ENCODE measurements at places on chromosomes 1 and 21.

DNA sequence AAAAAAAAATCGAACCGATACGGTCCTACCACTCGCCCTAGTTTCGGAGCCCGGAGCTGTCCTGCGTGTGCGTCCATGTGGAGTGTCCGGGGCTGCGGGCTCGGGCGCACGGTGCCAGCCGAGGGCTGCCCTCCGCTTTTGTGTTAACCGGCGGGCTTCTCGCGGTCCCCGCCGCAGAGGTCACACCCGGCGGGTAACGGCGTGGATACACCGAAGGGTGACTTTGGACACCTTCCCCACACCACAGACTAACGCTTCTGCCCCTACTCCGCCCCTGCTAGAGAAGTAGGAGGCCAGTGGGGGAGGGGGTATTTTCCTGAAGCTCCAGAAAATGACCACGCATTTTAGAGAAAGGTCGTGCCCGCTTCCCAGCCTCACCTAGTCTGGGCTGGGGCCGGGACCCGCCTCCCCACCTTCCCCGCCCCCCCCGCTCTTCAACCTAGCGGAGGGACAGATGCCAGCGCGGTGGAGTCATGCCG is 609 bp upstream of the ATF3 start:
- no peak for DNase-seq

GRCh38 chr1:161020509-161021164 is at the start of gene F11R:
Gene F11R, minus strand, starts transcription at chr1:161021152. Its CDS starts 79 bp downstream, at chr1:161021073.
- no peak for DNase-seq

DNA sequence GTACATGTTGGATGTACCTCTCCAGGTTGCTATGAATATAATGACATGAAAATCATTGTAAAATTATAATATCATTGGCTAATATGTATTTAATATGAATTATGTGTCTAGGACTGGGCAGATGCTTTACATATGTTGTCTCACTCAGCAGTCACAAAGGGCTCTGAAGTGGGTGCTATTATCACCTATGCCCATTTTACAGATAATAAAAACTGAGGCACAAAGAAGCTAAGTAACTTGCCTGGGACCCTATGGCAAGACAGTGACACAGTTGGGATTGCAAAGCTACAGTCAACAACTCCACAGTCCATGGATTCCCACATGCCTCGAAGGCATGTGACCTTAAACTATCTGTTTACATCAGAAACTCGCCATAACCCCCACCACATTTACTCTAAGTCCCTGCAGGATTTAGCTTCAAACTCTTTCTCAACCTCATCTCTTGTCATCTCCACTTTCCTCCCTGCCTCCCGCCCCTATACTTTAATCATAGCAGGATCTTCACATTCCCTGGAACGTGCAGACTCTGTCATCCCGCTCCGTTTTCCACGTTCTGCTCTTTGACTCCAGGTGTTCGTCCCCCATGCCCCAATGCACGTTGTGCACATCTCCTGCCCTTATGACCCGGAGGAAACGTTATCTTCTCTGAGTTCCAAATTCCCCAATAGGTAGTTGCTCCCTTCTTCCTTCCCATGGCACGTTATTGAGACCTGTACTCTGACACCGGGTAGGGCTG is 143.0 kb upstream of the NRIP1 start:
- DNase-seq = no peak

DNA sequence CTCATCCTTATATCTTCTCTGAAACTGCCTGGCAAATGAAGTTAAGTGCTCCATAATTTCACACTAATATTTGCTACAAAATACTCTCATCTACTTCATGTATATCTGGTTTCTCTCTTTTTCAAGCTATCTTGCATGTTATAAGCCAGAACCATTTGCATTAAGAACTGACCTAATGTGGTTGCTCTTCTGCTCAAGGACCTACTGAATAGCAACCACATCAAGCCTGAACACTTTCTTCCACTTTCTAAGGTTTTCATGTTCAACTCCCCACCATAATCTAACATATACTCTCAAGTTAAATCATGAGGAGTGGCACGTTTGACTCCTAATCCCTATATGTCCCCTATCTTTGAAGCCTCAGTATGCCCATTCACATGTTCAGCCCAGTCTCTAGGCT is 27.2 kb downstream of the RGS1 start:
- DNase-seq = no peak

DNA sequence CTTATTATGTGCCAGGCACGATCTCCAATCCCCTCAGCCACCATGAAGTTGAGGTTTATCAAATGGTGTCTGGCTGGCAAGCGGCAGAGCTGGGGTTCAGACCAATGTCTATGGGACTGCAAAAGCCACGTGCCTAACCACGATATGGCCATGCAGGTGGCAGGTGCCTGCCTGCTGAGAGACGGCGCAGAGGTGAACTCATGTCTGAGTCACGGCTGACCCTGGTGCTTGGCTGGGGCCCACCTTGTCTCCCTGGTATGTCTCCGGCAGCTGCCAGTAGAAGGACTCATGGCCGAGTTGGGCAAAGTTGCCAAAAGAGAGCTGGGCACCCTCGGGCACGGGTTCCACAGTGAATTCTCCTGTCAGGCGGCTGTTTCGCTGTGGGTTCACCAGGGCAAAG is 59.9 kb downstream of the LDLRAD2 start:
- DNase-seq = no peak

- no peak for DNase-seq
Observed at GRCh38 chr1:183198463-183198862, 12.4 kb downstream of the LAMC2 start.

DNA sequence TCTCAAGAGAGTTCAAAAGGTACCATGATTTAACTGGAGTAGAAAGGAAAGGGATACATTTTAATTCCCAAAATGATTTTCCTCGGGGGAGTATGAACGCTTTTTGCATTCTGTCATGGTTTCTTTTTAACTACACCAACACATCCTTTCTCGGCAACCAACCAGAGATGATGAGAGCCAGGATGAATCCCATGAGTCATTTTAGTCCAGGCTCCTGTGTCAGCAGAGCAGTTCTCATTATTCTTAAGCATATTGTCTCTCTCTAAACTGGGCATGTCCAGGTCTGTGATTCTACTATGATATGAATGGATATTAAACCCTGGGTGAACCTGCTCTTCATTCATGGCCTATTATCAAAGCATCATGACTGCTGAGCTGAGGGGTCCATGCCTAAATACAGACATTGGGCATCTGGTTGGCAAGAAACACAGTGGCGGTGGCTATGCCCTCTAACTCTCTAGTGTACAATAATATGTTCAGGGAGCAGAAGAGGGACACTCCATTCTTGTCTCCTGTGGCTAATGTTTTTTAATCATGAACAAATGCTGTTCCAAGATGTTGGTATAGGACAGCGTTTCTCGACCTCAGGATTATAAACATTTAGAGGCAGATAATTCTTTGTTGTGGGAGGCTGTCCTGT is 124.3 kb upstream of the ESRRG start:
- no peak for DNase-seq

GRCh38 chr1:185500001-185500626 is 183.1 kb upstream of the IVNS1ABP start:
- DNase-seq = no peak

- DNase-seq = no peak
Observed at GRCh38 chr1:228307218-228308023, 99.2 kb downstream of the TRIM11 start.

DNA sequence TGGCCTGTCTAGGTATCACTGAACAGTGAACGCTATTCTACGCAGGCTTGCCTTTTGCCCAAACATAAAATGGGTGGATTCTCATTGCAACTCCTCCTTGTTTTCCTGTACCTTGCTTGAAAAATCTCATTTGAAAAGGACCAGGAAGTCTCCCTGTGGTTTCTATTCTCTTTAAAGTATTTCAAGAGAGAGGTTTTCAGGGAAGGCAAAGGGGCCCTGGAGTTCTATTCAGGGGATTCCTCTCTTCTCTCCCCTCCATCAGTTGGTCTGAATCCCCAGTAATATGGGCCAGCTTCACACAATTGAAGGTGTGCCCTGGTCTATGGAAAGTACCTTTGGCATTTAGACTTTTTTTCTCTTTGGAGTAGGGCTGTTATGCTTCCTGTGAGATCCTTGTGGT is 311.3 kb downstream of the RGS7 start:
- DNase-seq = no peak

- no peak for DNase-seq
Observed at GRCh38 chr1:209989525-209989924, 51.5 kb downstream of the SYT14 start.

DNA sequence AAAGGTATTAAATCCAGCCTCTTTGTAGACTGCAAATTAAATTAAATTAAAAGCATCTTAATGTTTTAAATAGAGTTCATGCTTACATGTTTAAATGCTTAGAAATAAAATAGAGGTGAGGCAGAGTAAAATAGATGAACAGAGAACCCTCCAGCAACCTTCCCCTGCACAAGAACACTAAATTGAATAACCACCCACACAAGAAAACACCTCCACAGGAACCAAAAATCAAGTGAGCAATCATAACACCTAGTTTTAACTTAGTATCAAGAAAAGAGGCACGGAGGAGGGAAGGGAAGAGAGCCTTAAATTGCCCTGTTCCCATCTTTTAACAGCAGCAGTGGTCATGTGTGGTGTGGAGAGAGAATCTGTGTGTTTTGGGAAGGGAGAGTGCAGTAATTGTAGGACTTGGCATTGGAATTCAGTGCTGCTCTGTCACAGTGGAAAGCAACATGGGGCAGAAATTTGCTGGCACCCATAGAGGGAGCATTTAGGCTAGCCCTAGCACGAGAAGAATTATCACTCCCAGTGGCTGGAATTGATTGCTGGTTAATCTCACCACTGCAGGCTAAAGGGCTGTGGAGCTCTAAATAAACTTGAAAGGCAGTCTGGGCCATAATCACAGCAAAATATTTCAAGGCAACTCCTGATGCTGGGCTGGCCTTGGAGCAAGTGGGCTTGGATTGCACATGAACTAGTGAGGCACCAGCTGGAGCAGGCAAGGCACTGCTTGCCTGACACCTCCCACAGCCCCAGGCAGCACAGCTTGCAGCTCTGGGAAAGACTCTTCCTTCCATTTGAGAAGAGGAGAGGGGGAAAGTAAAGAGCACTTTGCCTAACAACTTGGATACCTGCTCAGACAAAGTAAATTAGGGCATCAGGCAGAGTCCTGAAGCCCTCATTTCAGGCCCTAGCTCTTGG is 1478.8 kb downstream of the NCAM2 start:
- no peak for DNase-seq
